T-helper 1 cell (primary cell): ENCODE measurements at places on chromosomes 16 and 17.

GRCh38 chr16:84868328-84868727 is 48.5 kb downstream of the CRISPLD2 start:
- no peak for DNase-seq

DNA sequence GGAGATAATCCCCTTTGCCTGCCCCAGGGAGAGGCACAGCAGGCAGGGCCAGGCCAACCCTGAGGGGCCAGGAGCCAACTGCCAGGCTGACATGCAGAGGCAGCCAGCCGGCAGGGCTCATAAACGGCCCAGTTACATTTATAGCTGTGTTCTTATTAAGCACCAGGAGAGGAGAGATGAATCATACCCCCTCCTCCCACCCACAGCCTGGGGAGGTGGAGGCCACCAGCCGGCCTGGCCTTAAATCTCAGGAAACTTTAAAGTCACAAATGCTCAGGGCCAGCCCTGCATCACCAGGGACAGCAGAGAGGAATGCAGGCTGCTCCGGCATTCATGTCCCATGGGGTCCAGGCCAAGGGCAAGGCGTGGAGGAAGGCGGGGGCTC is 177.2 kb downstream of the TMEM132E start:
- no peak for DNase-seq

GRCh38 chr16:31050280-31051030 is 17.1 kb downstream of the STX4 start:
- no peak for DNase-seq

- DNase-seq, result no peak
Observed at GRCh38 chr16:49528866-49529288, 155.3 kb downstream of the C16orf78 start.

DNA sequence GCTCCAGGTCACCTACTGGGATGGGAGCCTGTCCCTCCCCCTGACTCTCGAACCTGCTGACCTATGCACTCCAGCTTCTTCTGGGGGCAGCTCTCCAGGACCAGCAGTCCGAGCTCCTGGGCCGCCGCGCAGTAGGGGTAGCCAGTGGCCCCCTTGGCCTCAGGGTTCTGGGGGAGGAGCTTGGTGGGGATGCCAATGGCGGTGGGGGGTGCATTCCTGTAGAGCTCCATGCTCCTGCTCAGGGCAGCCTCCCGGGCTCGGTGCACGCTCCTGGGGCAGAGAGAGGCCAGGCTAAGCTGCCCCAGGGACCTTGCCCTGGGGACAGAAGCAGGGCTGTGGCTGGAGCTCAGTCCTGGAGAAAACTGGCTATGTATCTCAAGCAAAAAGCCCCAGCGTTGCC is 7.7 kb upstream of the SPATA2L start:
- DNase-seq, result no peak

DNA sequence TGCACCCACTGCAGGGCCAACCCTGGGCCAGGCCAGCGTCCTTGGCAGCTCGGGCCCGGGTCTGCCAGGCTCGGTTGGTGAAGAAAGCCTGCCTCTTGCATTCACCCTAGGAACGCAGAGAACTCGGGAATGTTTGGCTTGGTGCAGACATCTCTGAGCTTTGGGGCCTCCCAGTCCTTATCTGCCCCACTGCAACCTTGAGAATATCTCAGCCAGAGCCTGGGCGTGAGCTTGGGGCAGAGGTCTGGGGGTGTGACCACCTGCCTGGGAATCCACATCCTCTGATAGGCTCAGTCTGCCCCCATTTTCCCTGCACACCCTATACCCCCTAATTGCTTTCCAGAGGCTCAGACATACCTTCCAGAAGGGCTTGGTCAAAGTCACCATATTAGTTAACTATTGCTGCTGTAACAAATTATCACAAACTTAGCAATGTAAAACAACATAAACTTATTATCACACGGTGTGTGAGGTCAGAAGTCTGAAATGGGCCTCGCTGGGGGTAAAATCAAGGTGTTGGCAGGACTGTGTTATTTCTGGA is 30.7 kb upstream of the ZNF423 start:
- no peak for DNase-seq

GRCh38 chr17:56222255-56222654 is 69.0 kb downstream of the ANKFN1 start:
- no peak for DNase-seq

DNA sequence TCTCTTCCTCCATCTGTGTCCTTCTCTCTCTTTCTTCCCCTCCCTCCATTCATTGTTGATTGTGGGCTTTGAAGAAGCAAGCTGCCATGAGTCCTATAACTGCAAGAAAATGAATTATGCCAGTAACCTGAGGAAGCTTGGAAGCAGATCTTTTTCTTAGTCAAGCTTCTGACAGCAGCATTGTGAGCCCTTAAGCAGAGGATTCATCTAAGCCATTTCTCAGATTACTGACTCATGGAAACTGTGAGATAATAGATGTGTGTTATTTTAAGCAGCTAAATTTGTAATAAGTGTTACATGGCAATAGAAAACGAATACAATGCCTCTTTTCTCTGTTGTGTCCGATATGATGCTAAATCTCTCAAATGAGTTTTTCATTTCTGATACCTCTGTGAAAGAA is 1109.7 kb downstream of the CDH11 start:
- no peak for DNase-seq
